Effector CD4-positive, alpha-beta T cell (primary cell): ENCODE measurements at places on chromosomes 7 and 10.

- no peak for DNase-seq
Observed at GRCh38 chr10:71372882-71373495, 23.7 kb upstream of the CDH23 start.

GRCh38 chr7:45920502-45921380 lies at the start of gene IGFBP3:
Gene IGFBP3, minus strand, starts transcription at chr7:45921272. Its CDS starts 132 bp downstream, at chr7:45921140.
- no peak for DNase-seq

- DNase-seq: no peak
Observed at GRCh38 chr10:7971949-7972348, 82.5 kb upstream of the GATA3 start.

DNA sequence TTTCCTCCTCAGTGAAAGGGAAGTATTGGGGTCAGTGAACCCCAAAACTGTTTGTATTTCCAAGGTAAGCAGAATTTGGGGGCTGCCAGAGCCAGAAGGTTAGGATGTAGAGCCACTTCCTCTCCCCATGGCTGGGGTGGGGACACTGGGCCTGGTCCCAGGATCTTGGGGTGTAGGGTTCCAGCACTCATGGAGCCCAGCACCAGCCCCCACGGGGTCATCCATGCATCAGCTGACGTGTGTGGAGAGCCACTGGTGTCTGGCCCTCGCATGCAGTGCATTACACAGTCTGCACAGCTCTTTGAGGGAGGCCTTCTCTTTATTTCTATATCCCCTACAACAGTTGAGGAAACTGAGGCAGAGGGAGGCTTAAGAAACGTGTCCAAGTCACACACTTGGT lies 91.4 kb downstream of the ZMIZ1 start:
- DNase-seq: no peak

DNA sequence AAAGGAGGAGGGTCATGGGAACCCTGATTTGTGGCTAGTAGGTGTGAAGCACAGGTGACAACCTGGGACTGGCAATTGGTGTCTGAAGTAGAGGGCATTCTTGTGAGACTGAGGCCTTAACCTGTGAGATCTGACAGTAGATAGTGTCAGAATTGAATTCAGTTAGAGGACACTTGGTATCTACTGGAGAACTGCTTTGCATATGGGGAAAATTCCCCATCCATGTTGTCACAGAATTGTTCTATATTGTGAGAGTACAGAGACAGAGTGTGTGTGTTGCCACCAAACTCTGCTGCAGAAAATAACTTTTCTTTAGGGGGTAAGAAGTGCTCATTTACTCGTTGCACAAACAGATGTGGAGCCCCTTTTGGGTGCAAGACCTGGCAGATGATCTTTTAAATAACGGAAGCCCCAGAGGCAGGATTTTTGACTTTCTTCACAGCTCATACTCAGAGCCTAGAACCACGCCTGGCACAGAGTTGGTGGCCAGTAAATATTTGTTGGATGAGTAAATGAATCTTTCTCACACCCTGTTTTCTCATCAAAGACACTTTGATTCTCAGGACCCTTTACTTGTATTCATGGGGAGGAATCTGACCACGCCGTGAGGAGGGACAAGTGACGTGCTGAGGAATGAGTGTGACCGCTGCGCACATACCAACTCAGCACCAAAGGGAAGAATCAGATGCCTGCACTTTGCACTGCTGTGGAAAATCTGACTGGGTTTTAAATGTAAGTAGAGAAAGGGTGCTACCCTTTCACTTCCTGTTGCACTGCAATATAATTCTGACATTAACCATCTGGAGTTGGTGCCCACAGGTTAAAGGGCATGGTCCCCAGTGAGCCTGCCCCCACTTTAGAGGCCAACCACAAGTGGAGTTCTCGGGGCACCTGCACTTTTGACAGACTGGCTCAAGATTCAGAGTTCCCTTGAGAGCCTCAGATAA lies 39.2 kb upstream of the SDHAF3 start:
- no peak for DNase-seq

DNA sequence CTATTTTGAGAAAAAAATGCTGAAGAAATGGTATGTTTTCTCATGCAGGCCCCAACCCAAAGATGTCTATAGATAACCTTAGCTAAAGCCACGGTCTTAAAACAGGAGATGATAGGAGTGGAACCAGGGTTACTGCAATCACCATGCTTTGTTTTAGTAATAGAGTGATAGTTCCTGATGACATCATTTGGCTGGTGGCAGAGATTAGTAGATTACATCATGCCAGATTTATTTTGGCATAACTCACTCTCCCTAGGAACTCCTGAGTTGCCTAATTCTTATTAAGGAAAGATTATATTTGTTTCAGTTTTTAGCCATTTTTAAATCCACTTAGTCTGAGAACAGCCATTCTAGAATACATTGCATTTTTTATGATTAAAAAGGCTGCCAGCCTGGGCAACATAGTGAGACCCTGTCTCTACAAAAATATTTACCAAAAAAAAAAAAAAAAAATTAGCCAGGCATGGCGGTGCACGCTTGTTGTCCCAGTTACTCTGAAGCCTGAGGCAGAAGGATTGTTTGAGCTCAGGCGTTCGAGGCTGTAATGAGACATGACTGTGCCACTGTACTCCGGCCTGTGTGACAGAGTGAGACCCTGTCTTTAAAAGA lies 17.8 kb downstream of the ENO4 start:
- DNase-seq: no peak

- DNase-seq: no peak
Observed at GRCh38 chr7:154912871-154913637, 89.9 kb downstream of the PAXIP1 start.

GRCh38 chr7:24026351-24026750 lies 257.6 kb upstream of the NPY start:
- DNase-seq: no peak

- no peak for DNase-seq
Observed at GRCh38 chr7:134031835-134032617, 95.1 kb upstream of the LRGUK start.

DNA sequence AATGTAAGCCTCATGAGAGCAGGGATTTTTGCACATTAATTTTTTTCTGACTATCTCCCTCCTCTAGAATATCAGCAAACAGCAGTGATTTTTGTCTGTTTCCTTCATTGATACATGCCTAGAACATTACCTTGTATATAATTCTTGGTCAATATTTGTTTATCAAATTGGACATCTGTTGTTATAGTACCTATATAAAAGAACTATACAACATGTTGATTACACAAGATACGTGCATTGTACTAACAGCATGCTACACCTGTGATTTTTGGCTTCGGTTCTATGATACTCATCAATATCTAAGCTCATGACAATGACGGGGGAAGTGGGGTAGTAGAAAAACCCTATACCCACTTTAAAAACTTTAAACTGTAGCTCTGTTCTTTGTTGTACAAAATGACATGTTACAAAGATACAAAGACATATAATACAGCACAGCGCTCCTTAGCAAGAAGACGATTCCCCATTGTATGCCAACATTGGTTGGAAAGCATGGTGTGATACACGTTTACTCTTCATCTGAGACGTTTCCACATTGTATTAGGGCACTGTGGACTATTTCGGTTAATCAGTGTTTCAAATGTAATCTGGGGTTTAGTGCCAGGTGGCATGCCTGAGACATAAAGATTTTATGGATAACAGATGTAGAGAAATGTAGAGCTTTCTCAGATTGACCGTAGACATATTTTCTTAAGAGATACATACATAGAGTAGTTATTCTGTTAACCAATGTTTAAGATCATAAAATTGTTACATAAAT lies 70.5 kb upstream of the FOXP2 start:
- DNase-seq: no peak

GRCh38 chr10:9302140-9302746 lies 1247.8 kb downstream of the GATA3 start:
- DNase-seq: peak; percentile 11

DNA sequence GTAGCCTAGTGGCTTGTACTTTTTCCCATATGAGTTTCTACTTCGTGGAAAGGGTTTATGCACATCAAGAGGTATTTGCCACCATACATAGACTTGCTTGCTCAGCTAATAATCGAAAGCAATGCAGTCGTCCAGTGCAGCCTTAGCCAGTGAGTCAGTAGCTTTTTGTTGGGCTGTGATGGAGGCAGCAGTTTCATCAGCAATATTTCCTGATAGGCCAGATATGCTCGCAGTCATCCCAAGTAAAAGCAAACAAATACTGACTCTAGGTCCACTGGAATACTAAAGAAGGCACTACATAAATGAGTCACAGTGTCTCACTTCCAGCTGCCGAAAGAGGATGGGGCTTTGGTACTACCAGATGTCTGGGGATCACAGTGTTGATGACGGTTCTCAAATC lies 2.1 kb upstream of the BNIP3 start:
- no peak for DNase-seq

- DNase-seq: no peak
Observed at GRCh38 chr10:126503392-126504062, 115.2 kb upstream of the ADAM12 start.

GRCh38 chr7:88355011-88355410 lies 48.3 kb upstream of the STEAP4 start:
- DNase-seq: no peak

DNA sequence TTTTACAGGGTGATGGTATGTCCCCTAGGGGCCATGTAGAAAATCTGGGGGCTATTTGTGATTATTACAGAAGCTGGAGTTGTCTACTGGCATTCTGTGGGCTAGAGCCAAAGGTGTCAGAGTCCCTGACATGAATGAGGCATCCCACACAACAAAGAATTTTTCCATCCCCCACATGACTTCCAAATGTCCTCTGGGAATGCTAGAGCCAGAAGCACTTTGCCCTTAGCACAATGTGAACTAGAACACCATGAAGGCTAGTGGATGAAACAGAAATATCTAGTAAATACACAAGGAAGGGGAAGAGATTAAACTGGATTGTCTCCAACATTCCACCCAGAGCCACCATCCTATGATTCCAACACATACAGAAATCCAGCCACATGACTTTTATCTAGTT lies 46.9 kb downstream of the FAM13C start:
- DNase-seq: no peak

GRCh38 chr7:44145479-44145968 lies 4.4 kb upstream of the MYL7 start:
- DNase-seq: peak; percentile 33

GRCh38 chr7:150751702-150752101 lies 14.5 kb downstream of the GIMAP5 start:
- DNase-seq: no peak

- DNase-seq: no peak
Observed at GRCh38 chr7:518630-519483, 789 bp downstream of the PDGFA start.

DNA sequence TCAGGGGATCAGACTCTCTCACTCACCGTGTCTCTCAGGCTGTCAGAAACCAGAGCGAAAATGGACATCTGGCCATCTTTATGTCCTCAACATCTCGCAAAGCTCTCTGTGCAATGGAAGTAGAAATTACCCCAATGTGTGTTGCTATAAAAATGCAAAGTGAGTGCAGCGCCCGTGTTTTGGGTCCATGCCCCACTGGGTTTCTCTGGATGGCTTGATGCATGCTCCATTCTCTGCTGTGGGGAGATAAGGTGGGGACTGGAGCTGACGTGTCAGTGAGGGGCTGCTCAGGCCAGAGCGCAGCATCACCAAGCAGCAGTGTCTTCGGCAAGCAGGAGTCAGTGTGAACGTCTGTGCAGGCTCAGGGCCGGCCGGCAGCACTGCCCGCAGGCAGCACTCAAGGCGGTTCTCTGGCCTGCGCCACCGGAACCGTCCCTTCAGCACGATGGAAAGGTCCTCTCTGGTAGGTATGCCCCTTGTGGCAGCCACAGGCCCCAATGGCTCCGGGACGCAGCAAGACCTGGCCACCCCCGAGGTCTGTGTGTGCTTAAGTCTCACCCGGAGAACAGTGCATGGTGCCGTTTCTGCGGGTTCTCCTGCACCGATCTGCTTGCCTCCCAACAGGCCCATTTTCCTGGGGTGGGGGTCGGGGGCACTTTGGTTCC lies 30.2 kb downstream of the WDR86 start:
- DNase-seq: no peak

DNA sequence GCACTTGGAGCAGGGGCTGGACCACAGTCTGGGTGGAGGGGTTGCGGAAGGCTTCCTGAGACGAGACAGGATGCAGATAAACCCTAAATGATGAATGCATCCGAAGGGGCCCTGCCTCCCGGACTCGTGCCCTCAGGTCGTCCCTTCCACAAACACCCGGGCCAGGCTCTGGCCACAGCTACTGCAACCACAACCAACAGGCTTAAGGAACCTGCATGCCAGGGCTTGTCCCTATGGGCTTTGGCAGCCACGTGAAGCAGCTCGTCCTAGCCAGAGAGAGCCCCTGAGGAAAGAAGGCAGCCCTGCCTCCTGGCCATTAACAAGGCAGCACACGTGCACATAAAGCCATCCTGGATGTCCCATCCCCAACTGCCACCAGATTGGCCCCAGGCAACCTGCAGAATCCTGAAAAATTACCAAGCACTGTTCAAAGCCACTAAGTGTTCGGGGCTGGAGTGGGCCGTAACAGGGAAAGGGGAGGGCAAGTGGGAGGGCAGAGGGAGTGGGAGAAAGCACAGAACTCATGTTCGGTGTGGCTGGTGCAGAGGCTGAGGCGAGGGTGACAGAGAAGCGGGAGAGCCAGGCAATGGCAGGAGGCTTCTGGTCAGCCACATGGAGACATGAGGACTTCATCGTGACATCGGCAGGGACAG lies 62.7 kb downstream of the MAD1L1 start:
- DNase-seq: no peak

DNA sequence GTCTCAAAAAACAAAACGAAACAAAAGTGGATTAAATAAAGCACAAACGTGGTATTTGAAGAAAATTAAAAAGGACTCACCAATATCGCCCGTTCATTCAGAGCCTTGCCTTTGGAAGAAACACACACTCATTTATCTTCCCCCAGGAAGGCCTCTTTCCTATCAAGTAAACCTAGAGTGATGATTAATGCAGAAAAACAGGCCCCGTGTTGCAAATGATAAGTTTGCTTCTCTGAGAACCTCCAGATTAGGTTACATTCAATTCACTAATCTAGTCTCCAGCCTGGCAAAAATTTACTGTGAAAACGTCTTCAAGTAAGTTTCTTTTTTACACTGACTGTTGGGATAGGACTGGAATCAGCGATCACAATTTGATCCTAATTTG lies 78.0 kb upstream of the C1GALT1 start:
- DNase-seq: no peak
